ENCODE measurements at places on chromosomes 11 and 22.

GRCh38 chr11:10366568-10367331 lies 61.9 kb downstream of the ADM start:
- DNase-seq, result peak; percentile 96

DNA sequence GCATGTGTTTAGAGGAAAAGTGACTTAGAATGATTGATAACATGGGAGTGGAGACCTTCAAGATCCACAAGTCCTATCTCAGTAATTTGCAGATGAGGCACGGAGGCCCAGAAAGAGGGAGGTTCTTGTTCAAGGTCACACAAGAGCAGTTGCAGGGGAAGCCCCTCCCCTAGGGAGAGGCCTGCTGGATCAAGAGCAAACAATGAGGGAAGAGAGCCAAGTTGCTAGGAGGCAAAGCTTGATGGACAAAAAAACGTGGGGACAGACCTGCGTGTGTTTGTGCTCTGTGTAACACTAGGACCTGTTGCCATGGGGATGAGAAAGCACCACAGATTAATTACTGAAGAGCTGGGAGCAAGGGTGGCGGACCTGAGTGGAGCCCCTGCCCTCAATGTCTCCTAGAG lies 6.4 kb upstream of the MFRP start:
- DNase-seq, result peak; percentile 48

- peak; percentile 84 for DNase-seq
Observed at GRCh38 chr11:34680918-34681586, 60.2 kb downstream of the EHF start.

DNA sequence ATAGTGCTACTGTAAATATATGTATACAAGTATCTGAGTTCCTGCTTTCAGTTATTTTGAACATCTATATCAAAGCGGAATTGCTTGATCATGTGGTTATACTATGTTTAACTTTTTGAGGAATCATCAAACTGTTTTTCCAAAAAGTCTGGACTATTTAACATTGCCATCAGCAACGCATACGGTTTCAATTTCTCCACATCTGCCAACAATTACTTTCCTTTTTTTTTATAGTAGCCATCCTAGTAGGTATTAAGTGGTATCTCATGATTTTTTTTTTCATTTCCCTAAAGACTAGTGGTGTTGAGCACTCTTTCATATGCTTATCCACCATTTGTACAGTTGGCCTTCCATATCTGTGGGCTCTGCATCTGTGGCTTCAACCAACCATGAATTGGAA lies 1.3 kb upstream of the UBE4A start:
- no peak for DNase-seq

DNA sequence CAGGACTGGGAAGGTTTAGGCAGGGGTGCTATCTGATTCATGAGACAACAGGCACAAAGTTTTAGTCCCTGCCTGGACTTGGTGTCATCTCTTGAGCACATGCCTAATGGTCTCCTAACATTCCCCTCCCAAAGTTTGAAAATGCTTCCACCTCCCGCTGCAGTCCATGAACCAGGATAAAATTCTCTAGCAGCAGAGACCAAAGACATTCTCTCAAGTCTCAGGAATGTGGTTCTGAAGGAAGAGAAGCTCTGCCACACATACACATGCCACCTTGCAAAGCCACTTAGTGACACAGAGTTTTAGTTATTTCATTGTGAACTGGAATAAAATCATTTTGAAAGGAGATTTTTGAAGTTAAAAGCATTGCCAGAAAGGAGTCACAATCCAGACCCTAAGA lies 15.5 kb downstream of the OR51B6 start:
- no peak for DNase-seq

- peak; percentile 39 for DNase-seq
Observed at GRCh38 chr11:2428322-2428795, 16.0 kb downstream of the TRPM5 start.

GRCh38 chr11:102386136-102386734 lies 39.2 kb downstream of the BIRC2 start:
- no peak for DNase-seq

GRCh38 chr11:22244986-22245592 lies 52.2 kb downstream of the ANO5 start:
- DNase-seq, result peak; percentile 32

- DNase-seq, result no peak
Observed at GRCh38 chr11:62075438-62075837, 48.4 kb upstream of the INCENP start.

DNA sequence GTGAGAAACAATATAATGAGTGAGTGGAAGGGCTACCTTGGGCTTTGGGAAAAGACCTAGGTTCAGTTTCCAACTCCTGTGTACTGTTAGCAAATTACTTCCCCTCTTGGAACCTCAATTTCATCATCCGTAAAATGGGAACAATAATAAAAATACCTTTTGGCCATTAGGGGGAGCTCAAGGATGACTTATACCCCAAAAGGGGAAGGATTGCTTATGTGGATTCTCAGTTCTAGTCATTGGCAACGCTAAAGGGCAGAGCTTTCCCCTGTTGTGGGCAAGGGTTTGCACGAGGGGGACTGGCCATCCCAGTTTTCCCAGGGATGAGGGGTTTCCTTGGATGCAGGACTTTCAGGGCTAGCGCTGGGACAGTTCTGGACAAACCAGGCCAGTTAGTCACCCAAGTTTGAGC lies 3.1 kb upstream of the COMMD9 start:
- DNase-seq, result peak; percentile 52

DNA sequence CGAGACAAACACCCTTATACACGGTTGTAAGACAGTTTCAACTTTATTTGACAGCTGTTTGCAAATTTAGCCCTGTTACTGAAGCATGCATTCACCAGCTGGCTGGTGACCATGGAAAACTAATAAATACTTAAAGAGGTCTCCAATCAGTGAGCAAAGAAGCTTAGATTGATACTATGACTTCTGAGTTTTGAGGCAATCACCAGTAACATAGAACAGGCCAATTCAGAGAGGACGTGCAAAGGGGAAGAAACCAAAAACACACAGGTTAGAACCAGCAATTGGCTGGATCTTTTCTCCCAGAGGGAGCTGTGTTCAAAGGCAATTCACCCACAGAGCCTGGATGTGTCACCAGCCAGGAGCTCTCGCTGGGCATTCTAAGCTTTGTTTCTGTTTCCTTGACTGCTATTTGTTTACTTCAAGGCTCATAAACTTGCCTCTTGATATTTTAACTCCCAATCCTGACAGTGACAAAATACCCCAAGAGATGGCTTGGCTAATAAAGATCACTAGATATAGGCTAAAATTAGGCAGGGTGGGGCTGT lies 113.6 kb upstream of the MTMR2 start:
- DNase-seq, result peak; percentile 90

DNA sequence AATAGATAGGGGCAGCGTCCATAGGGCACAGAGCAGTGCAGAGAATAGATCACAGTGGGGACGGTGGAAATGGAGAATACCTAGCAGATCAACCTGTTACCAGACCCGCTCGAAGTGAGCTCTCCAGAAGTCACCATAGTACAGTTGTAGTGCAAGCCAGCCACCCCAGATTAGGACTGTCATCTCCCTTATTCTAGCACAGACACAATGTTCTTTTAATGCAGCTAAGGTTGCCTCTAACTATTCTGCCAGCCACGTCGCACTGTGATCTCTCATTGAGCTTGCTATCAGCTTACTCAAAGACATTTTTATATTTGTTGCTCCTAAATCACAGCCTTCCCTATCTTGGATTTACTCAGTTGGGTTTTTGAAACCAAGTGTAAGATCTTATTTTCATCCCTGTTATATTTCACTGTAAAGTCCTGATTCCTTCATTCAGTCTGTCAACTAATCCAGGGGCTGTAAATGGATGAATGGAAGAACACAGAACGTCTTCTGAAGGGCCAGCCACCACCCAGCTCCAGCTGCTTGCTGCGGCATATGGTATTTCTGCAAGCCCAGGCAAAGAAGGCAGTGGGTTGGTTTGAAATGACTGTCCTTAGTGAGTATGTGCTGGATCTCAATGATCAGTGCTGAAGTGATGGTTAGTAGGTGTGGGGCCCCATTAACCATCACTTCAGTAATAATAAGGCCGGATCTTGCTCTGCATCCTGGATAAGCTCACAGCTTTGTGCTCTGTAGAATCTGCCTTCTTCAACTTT lies 3.4 kb downstream of the PARVA start:
- no peak for DNase-seq

DNA sequence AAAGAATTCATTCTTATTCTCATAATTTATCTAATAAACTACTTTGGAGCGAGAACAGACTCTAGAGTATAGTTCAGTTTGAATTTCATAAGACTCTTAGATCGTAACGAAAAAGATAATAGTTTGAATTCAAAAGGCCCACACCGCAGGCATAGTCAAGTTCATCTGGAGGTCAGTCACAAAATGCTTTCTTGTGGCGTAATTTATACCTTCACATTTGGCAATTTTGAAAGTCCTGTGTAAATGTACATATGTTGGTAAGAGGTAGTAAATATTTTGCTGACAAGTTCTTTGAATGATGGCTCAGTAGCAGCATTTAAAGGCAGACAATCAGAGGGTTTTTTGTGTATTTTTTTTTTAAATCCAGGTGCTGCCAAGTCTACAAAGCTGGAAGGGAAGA lies 88.1 kb downstream of the TEAD1 start:
- DNase-seq, result no peak

GRCh38 chr11:63017306-63017974 lies 1.8 kb upstream of the SLC22A8 start:
- DNase-seq, result no peak

DNA sequence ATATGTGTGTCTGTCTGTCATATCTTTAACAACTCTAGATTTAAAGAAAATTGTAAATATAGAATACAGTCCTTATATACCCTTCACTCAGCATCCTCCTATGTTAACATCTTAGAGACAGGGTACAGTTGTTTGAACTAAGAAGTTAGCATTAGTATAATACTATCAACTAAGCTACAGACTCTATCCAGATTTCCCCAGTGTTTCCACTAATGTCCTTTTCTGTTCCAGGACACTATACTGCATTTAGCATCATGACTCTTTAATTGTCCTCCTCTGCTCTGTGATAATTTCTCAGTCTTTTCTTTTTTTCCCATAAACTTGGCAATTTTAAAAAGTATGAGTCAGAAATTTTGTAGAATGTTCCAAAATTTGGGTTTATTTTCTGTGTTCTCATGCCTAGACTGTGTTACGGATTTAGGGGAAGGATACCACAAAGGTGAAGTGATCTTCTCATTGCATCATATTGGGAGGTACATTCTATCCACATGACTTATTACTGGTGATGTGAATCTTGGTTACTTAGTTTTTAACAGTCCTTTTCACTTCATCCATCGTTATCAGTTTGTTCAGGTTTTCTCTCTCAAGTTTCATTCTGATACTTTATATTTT lies 168.4 kb downstream of the SBF2 start:
- no peak for DNase-seq

DNA sequence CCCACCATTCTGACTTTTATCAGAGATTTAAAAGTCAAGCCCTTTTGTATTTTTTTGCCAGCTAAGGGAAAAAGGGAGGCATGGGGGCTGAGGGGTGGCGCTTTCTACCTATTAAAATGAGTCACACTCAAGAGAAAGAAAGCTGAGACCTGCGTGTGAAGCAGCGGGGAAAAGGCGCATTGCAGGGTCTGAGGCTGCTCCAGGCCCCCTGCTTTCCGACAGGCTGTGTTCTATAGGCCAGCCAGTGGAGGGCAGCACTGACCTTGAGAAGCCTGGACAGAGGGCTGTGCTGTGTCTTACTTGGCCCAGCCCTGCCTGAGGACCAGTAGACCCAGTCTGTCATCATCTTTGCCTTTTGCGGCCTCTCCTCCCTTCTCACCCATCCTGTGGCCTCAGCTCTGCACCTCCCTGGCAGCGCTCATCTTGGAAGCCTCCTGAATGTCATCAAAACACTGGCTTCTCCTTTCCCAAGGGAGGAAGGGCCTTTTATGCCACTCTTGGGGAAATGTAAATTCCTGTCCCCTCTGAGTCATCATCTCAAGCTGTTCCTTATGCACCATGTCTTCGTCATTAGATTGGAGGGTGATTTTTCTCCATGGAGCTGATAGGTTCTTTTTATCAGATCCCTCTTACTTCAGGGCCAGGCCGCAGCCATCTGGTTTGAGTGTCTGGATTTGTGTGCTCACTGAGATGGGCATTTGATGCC lies 12.6 kb upstream of the MAPK8IP1 start:
- peak; percentile 98 for DNase-seq

GRCh38 chr11:32527261-32528175 lies 56.1 kb upstream of the EIF3M start:
- DNase-seq, result no peak

DNA sequence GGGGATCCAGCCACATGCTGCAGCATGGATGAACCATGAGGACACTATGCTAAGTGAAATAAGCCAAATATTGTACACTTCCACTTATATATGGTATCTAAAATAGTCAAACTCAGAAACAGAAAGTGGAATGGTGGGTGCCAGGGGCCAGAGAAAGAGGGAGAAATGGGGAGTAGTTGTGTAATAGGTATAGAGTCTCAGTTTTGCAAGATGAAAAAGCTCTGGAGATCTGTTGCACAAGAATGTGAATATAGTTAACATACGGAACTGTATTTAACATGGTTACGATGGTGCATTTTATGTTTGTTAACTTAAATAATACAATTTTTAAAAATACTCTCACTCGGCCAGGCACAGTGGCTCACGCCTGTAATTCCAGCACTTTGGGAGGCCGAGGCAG lies 21.2 kb downstream of the GDPD5 start:
- no peak for DNase-seq

- peak; percentile 67 for DNase-seq
Observed at GRCh38 chr22:37186997-37187522, 987 bp downstream of the C1QTNF6 start.

DNA sequence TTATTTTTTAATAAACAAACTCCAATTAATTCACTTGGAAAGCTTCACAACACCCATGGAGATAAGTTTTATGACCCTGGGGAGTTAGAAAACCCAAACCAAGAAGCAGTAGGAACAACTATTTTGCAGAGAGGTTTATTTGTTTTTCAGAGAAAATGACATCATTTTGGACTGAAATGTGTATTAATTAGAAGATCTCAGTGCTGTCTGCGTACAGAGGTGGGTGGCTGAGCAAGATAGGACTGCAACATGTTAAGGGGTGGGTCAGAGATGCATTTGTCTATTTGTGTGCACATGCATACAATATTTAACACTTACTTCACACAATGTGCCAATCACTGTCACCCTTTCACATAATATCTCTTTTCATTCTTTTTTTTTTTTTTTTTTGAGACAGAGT lies 1.1 kb downstream of the SCGB1A1 start:
- DNase-seq, result no peak

- DNase-seq, result no peak
Observed at GRCh38 chr11:118663902-118664301, 15.5 kb downstream of the TREH start.

All from mesenchymal stem cell (in vitro differentiated cells and primary cell).